ENCODE measurements at places on chromosomes 5 and 9. TPM values are rescaled to one million over a fixed set of nuclear protein-coding genes. Genes with fewer than 3 reads are reported as not detected.

Gene PDCD1LG2
- 1.4 TPM for total RNA-seq

GRCh38 chr9:87540444-87541105 lies 42.9 kb downstream of the DAPK1 start:
- no peak for DNase-seq

- no peak for DNase-seq
Observed at GRCh38 chr5:177357146-177357458, 622 bp upstream of the RGS14 start.

GRCh38 chr5:16970260-16970659 lies 34.2 kb upstream of the MYO10 start:
- no peak for DNase-seq

GRCh38 chr5:140051950-140052349 lies 8.9 kb upstream of the NRG2 start:
- DNase-seq = no peak
